Epithelial cell of esophagus (primary cell): ENCODE measurements at places on chromosomes 7 and 10.

DNA sequence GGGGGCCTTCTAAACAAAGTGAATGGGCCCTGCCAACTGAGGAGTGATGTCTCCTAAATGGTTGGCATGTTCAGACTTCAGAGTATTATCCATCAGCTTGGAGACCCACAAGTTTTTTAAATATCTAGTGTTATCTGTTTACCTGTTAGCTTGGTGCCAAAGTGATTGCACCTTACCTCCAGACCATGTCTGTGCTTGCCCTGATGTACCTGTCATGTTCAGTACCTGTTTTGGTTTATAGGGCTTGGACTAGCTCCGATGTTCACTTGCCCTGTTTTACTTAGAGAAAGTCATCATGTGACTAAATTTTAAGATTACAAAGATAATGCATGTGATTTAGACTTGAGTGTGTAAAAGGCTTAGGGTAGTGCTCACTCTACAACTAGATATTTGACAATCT lies 67.7 kb downstream of the CNNM2 start:
- DNase-seq: peak; percentile 54

GRCh38 chr10:43137717-43138020 lies 576 bp upstream of the CSGALNACT2 start:
- DNase-seq: peak; percentile 20

DNA sequence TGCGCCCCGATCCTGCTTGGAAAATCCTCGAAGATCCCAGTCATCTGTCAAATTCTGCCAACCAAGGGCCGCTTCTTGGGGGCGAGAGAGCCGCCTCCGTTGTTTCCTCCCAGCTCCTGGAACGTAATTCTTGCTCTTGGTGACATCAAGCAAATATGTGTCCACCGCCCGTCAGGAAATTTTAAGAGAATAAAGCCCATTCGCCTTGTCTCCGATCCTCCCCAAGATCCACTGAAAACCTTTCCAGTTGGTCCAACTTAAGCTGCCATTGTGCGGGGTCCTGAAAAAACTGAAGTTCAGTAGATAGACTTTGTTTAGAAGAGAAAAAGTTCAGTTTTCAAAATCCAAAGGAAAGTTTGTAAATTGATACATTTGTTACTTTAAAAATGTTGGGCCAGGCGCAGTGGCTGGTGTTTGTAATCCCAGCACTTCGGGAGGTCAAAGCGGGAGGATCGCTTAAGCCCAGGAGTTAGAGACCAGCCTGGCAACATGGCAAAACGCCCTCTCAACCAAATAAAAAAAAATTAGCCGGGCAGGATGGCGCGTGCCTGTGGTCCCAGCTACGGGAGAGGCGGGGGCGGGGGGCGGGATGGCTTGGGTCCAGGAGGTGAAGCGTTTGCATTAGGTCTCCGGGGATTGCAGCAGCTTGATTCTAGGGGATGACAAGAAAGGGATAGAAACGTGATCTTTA lies 1.0 kb upstream of the ZNF800 start:
- no peak for DNase-seq

DNA sequence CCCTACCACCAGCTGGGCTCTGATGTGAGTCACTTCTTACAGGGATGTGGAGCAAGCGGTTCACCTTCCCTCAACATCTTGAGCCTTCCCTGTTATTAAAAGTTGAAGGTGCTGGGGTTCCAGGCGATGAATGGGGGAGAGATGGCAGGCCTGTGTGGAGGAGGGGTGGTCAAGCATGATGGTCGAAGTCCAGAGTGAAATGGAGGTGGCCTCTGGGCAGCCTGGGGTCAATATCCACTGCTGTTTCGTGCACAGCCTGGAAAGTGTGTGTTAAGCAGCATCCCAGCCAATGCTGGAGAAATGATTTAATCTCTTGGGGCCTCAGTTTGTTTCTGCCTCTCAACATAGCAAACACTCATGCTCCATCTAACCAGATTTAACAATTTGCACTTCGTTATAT lies 33.7 kb upstream of the DMBT1 start:
- no peak for DNase-seq

GRCh38 chr7:90681336-90682022 lies 85.4 kb downstream of the CDK14 start:
- no peak for DNase-seq

DNA sequence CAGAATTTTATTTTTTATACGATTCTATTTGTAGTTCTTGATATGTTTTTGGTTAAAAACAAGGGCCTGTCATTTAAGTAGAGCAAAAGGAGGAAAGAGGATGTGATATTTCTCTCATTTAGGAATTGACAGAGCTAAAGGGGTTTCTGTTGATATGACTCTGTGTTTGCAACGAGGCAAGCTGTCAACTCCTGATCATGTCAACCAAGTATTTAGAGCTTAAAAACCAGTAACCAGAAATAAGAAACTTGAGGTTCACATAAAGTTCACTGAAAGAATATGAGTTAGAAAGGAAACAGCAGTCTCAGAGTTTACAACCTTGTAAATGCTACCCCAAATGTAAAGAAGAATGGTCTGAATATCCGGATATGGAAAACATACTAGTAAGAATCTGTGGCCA lies 434.2 kb downstream of the PARD3 start:
- no peak for DNase-seq

DNA sequence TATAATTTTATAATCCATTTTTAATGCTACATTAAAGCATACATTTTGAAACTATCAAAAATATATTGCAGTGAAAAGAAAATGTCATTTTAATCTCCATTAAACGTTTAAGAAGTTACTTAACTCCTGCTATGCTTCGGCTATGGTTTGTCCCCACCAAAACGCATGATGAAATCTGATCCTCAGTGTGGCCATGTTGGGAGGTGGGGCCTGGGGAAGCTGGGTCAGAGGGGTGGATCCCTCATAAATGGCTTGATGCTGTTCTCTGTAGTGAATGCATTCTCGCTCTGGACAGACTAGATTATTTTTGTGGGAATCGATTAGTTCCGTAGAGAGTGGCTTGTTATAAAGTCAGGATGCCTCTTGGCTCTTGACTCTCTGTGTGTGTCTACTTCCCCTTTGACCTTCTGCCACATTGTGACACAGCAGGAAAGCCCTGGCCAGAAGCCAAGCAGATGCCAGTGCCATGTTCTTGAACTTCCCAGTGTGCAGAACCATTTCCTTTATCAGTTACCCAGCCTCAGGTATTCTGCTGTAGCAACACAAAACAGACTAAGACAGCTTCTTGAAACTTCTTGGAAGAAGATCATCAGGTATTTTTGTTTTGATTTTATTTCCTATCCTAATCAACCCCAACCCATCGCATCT lies 77.8 kb downstream of the TCERG1L start:
- no peak for DNase-seq

- DNase-seq: no peak
Measured at GRCh38 chr7:268991-269390, 21.0 kb upstream of the FOXL3 start.

GRCh38 chr7:118202061-118202460 lies 18.1 kb downstream of the LSM8 start:
- no peak for DNase-seq

DNA sequence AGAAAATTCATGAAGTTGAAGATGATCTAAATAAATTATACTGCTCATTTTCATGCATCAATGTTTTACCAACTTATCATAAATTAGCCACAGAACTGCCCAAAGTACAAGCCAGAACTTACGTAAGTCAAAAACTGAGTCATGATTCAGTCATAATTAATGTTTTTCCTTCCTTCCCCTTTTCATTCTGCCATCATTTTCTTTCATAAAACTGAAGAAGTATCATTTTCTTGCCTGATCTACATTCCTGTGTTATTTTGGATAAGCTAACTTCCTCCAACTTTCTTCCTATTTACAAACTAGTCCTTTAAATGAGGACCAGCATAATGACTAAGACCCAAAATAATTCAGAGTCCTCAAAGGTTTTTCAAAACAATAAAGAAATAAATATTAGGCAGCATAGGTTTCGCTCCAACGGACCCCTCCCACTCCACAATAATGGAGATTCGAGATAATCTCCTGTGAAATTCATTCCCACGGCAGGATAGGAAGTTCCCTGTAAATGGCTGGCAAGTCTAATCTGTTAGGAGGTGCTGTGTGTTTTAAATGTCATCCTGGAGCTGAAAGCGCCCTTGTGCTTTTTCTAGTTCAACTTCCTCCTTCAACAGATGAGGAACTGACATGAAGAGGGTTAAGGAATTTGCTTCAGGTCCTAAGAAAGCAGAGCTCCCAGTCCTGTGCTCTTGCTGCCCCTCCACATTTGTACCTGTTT lies 218.9 kb downstream of the DOCK4 start:
- DNase-seq: peak; percentile 53

DNA sequence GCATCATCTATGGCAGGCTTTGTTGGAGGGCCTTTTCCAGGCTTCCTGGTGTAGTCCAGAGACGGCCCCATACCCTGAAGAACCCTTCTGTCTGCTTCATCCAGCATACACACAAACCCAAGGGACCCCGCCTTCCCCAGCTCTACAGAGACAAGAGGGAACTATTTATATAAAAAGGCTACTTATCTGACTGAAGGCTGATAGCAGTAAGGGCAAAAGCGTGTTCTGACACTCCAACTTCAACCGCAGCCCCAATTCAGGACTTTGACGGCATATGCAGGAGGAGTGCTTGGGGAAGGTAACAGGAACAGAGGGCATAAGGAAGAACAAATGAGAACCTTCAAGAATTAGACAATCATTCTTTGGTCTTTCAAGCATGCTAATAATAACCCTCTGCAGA lies 21.0 kb downstream of the GNA12 start:
- no peak for DNase-seq

GRCh38 chr10:43576580-43576979 lies 2.2 kb upstream of the ZNF239 start:
- DNase-seq: no peak

- no peak for DNase-seq
Measured at GRCh38 chr10:130137659-130138478, 1.7 kb downstream of the GLRX3 start.

DNA sequence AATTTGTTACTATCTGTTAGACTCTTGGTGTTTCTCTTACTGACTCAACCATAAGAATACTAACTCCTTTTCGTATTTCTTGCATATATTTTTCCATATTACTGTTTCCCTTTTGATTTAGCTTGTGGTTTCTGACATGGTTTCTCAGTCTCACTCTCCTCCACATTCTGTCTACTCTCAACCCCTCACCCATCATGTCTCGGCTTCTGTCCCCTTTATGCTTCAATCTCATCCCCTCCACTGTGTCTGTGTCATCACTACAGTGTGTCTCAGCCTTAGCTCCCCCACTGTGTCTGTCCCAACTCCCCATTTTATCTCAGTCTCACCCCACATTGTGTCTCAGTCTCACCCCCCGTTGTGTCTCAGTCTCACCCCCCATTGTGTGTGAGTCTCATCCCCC lies 126.9 kb downstream of the VIPR2 start:
- no peak for DNase-seq

GRCh38 chr7:30694218-30694745 lies 12.0 kb upstream of the CRHR2 start:
- DNase-seq: no peak

DNA sequence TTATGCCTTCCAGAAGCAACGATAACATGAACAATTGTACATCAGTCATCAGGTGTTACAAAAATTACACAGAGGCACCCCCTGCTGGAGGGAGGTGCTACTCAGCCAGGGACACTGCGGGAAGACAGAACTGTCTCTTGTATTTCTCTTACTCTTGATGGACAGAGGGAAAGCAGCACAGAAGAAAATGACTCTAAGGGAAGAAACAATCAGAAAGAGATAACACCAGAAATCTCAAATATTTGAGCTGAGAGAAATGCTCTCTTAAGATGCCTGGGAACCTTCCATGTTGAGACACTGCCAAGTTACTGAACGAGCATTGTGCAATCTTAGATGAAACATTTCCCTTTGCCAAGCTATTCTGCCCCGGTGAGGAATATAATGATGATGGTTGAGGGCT lies 227.6 kb upstream of the NPSR1 start:
- peak; percentile 84 for DNase-seq

DNA sequence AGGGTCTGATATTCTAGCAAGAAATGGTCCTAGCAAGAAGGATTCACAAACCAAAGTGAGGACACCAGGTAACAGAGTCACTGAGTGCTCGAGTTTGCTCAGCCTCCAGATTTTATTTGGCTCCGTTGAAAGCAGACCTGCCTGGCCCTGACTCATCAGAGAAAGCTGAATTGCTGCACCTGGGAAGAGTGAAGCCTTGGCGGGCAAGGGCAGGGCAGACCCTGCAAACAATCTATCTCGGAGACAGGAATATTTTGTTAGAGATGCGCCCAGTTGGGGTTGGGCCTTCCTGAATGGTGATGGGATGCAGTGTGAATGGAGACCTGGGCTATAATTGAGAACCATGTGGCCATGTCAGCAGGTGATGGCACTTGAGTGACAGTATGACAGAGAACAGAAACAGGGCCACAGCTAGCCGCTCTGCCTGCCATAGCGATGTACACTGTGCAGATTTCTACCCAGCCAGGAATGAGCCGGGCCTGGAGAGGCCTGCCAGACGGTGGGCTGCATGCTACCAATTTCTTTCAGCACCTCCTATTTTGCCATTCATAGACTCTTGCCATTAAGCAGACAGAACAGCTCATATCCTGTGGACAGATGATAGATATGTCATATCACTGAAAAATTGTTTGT lies 744.2 kb downstream of the LRMDA start:
- DNase-seq: no peak

DNA sequence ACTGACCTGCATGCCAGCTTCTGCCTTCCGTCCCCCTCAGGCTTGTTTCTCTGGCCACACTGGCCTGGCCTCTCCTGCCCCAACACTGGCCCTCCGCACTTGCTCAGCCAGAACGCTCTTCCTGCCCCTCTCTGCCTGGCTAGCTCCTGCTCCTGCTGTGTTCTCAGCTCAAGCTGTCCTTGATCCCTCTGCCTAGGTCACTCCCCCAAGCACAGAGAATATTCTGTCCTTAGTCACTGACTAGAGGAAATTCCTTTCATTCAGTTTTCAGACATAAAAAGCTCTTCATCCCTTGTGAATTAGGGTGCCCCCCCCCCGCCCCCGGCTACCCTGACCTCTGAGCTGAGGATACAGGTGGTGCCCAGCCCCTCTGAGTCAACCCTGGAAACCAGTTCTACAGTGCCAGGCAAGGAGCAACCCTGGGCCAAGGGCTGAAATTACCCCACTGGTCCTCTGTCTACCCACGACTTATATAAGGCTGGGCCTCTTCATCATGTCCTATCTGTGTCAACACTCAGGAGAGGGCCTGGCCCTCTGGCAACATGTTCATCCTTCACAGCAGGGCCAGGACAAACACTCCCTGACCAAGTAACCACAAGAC lies 6.6 kb upstream of the SGPL1 start:
- peak; percentile 41 for DNase-seq

DNA sequence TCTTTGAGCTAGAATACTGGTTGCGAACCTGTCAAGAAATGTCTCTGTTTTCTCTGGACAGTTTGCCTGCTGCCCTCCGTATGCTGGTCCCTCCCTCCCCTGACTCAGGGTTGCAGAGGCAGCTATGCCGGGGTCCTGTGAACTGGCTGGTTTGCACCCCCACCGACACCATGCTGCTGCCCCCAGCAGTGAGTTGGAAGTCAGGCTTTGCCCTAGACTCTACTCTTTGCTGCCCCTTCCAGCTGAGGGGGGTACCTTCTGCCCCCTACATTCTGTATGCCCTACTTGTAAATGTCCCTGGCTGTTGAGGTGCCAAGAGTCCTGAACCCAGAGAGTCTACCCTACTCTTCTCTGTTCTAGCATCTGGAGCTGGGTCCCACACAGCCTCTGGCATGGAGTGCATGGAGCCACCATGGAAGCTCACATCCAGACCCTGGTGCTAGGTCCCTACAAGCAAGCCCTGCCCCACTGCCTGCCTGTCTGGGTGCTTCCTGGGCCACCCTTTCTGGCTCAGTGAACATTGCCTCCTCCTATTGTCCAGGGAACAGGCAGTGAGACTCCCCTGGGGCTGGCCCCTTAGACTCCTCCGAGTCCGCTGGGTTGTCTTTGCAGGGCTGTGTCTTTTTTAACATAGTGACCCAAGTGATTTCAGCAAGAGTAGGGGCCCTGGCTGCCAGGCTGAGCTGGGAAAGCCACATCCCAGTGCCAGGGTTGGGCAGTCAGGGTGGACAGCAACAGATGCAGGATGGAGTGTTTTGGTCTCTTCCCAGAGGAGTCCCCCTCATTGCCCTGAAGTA lies 138.9 kb downstream of the ADCY1 start:
- DNase-seq: no peak
